Hippocampal formation (tissue), 2 donors: ENCODE measurements at places on chromosomes 2 and 18.

- DNase-seq, result no peak
Measured at GRCh38 chr2:101617188-101617587, 80.3 kb upstream of the MAP4K4 start.

GRCh38 chr2:70895249-70895648 lies 40.5 kb upstream of the ATP6V1B1 start:
- DNase-seq, result no peak

DNA sequence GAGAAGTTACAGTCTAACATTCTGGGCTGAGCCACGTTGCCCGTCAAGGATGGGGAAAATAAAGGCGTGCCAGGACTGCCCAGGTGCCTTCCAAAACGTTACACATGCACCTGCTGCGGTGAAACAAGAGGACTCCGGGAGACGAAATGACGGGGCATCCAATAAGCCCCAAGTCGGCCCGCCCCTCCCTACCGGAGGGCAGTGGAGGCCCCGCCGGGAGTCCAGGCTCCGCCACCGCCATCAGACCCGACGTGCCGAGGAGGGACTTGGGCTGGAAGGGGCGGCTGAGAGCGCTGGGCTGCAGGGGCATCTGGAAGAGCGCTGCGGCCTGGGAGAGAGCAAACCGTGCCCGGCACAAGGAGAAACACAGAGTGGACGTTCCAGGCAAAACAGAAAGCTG lies 112.5 kb upstream of the GPC1 start:
- no peak for DNase-seq

- no peak for DNase-seq
Measured at GRCh38 chr18:44915213-44915612, 234.5 kb downstream of the SETBP1 start.

DNA sequence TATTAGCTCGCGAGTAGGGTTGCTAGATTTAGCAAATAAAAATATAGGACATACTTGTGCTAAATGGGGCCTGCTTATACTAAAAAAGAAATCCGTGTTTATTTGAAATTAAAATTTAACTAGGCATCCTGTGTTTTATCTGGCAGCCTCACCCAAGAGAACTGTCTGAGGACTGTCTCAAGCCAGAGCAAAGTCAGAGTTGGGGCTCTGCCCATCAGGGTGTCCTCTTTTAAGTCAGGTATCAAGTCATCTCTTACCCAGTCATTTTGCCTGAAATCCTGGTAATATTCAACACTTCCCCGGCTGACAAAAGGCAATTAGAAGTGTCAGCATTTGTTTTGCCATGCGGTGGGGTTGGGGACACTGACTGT lies 48.3 kb upstream of the ST3GAL5 start:
- no peak for DNase-seq

DNA sequence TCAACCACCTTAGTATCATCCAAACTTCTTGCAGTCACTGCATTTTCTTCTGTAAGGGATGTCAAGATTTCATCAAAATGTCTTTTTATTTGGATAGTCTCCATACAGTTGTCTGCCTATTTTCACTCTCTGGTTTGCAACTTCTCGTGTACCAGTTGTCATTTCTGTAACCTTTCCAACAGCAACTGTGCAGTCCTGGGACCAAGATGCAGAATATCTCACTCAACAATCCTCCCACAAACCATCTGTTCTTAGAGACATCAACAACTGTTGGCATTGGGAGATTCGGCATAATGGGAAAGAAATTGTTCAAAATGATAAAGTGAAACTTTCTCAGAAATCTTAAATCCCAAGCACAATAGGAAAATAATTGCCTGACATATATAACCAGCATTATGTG lies 933.6 kb upstream of the SLC39A10 start:
- DNase-seq, result no peak
